HS-5 (cell line): ENCODE measurements at places on chromosomes 13 and 19.

DNA sequence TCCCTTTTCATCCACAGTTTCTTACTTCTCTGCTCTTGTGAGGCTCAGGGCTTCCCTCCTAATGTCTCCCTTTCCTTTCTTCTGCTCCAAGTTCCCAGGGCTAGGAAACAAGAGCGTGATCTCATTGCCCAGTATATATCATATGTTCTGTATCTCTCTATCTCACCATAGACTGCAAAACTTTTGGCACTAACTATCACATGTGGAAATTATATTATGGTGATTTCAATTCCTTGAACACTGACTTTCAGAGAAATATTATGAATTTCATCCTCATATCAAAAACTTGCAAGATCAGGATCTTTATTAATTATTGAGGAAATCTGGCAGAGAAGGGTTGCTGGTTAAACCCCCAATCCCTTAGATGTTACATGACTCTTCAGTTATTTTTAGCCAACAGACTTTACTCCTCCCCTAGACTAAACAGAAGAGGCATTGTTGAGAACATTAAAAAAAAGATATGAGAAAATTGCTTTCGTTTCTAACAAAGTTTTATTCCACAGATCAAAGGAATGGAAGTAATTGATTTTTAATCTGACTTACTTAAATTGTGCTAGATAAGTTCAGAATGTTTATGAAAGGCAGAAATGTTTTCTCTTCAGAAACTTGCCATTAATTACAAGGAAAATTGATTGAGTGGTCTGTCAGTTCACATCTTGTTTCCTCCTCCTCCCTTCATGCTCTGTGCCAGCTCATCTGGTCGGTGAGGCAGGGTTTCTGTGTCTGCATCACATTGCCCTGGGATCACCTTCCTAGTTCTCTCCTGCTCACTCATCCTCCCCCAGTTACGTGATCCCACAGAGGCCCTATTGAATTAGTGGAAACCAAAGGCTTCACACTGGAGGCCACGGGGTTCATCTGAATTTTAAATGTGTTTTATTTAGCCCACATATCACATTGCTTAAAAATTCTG lies 378.5 kb downstream of the LMO7 start:
- DNase-seq: no peak

GRCh38 chr19:7819337-7819736 lies 10.7 kb upstream of the EVI5L start:
- no peak for DNase-seq

DNA sequence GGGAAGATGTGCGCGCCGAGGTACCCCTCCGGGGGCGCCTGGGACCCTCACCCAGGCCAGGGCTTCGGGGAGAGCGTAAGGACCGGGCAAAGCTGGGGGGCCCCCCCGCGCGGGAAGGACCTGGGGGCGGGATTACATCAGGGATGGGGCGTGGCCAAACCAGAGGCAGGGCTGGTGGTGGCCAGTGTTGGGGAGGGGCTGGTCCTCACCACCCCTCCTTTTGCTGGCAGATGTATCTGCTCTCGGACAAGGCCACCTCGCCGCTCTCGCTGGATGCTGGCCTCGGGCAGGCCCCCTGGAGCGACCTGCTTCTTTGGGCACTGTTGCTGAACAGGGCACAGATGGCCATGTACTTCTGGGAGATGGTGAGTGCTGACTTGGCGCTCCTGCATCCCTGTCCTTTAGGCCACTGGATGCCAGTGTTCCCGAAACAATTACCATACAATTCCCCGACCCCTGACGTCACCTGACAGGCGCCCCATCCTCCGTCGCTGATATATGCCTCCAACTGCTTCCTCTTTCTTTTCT lies 25.3 kb downstream of the TRPM4 start:
- DNase-seq: no peak

DNA sequence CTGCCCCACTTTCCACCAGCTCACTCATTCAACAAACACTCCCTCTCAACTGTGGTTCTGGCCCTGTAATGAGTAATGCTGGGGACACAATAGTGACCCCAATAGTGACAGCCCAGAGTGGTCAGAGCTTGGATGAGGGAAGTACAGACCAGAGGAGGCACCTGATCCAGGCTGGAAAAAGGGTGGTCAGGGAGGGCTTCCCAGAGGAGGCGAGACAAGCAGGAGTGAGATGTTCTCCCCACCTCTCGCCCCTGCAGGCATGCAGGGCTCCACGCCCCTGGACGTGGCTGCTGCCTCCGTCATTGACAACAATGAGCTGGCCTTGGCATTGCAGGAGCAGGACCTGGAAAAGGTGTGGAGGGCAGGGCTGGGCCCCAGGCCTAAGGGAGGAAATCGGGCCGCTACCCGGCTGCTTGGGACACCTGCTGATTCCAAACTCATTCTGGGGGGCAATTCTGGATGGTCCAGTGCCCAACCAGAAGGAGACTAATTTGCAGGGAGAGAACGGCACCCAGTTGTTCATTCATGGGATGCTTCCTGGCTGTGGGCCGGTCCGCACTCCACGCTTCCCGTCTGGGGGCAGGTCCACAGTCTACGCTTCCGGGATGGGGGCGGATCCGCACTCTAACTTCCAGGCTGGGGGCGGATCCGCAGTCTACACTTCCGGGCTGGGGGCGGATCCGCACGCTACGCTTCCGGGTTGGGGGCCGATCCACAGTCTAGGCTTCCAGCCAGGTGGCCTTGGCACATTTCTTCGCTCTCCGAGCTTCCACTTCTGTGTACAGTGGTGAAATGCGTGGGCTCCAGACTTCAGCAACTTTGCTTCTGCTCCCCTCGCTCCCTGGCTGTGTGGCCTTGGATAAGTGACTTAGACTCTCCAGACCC lies 63.4 kb downstream of the RYR1 start:
- DNase-seq: no peak

DNA sequence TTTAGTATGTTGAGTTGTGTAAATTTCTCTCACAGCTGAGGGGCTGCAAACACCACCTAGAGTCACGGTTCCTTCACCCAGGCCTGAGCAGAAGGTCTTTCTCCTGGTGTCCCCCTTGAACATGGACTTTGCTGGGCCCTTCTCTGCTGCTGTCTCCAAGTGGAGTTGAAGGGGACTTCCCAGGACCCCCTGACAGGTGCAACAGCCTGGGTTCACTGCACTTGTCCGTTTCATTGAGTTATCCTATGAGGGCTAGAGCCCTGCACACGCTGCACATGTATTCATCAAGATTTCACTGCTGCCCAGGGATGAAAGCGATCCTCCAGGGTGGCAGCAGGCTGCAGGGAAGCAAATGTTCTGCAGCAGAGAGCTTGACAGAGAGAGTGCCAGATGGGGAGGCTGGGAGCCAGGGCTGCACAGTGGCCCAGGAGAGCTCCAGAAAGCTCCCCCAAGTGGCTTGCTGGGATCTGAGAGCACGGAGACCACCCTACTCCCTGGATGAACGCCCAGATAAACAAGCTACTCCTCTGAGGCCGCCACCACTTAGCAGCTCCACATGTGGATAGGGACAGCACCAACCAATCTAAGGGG lies 10.3 kb downstream of the TMEM272 start:
- no peak for DNase-seq

- no peak for DNase-seq
These were observed 370.3 kb upstream of the ATXN8OS start for GRCh38 chr13:69737129-69737935.

GRCh38 chr13:112704308-112705145 lies 14.7 kb downstream of the ATP11A start:
- DNase-seq: no peak

DNA sequence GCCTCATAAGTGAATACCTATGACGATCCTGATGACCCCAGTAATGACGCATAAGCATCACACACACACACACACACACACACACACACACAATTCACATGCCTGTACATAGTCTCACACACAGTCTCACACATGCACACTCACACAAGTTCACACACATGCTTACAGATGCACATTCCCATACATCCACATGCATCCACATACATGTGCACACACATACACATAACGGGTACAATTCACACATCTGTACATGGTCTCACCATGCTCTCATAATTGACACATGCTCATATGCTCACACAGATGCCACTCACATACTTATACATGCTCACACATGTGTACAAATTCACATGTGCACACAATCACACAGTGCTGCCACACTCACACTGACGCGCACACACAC lies 105.7 kb upstream of the VSTM2B start:
- DNase-seq: no peak

GRCh38 chr19:2311093-2311492 lies 3.1 kb upstream of the LINGO3 start:
- no peak for DNase-seq

GRCh38 chr13:33146843-33147611 lies 130.8 kb downstream of the KL start:
- no peak for DNase-seq

- DNase-seq: no peak
These were observed 38.1 kb downstream of the UCHL3 start for GRCh38 chr13:75587679-75588078.

DNA sequence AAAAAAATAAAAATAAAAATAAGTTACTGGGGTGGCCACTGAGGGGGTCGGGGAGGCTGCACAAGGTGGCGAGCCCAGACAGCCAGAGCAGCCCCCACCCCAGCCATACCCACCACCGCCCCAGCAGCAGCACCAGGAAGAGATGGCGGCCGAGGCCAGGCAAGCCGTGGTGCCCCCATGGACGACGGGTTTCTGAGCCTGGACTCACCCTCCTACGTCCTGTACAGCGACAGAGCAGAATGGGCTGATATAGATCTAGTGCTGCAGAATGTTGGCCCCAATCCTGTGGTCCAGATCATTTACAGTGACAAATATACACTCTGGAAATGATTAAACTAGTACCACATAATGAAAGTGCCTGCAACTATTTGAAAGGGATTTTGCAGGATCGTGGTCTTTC lies 71.6 kb upstream of the ZDHHC20 start:
- DNase-seq: no peak

GRCh38 chr19:17686592-17687024 lies 1.5 kb downstream of the UNC13A start:
- no peak for DNase-seq

DNA sequence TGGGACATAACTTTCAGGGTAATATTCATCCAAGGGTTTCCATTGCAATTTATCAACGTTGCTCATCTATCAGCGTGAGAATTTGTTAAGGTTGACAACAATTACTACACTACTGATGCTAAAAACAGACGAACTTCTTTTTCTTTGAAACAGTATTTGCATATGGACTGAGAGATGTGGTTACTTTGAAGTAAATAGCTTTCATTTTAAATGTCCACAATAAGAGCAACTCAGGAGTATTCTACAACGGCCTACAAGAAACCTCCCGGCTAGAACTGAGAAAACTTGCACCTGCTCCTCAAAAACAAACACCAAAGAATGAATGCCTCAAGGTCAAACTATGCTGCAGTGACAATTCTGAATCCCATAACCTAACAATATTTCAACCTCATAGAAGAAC lies 238.4 kb downstream of the IRS2 start:
- no peak for DNase-seq

DNA sequence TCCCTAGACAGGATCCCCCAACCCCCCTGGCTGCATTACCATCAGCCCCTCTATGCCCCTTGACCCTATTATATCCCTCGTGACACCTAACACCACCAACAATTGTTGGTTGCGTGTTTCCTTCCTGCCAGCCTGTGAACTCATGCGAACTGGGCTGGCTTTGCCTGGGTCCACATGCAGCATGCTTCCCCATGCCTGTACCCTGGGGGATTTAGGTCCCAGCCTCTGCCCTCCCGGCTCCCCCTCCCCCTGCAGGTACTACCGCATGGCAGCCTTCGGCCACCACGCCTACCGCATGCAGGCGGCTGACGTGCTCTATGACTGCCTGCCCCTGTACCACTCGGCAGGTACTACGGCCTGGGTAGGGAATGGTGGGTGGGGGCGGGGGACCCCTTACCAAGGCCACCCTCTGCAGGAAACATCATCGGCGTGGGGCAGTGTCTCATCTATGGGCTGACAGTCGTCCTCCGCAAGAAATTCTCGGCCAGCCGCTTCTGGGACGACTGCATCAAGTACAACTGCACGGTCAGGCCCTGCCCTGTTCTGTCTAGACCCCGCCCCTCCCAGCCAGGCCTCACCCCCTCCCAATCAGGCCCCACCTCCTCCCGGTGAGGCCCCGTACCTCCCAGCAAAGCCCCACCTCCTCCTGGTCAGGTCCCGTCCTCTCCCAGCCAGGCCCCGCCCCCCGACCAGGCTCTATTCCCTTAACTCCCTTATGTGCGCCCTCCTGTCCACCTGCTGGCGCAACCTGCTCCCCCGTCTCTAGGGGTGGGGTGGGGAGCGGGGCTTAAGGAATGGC lies 18.5 kb downstream of the SLC27A1 start:
- DNase-seq: no peak

DNA sequence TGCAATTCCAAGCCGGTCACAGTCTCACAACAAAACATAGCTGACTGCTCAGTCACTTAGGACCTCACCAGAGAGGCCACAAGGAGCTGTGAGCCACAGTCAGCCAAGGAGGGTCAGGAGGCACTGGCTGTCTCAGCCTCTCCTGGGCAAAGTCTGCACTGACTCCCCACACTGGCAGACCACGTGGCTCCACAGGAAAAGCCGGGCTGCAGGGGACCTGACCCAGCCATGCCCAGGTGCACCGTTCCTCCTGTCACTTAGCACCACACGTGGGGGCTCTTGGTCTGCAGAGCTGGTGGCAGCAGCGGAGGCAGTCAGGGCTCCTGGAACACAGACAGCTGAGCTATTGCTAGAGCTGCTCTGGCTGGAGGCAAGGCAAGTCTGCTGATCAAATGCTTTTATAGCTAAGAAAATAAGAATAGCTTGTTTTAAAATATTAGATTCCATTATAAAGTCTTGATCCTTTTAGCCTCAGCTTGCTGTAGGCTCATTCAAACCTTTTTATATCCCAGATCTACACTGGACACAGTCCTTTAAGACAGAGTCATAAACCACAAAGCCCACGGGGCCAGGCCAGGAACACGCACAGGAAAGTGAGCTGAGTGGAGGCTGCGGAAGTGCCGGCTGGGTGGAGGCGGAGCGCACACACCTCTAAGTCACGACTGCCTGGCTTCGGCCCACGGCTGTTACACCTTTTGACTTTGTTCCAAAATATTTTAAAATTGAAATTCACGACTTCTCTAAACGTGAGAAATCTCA lies 744.1 kb downstream of the UQCRFS1 start:
- no peak for DNase-seq

DNA sequence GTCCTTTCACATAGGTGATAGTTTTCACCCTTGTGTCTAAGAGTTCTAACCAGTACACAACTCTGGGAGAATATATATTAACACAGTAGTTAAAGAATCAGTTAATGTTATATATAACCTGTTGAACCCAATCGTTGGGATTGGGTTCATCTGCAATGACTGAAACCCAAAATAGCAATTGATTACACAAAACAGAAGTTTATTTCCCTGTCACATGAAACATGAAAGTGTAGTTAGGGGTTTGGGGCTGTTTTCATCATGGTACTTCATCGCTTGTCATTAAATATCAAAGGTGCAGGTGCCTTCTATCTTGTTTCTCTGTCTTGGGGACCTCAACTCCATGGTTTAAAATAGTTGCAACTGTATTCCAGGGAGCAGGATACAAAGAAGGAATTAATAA lies 106.6 kb downstream of the TBC1D4 start:
- no peak for DNase-seq
